ENCODE measurements at places on chromosomes 2 and 18.
A peak's percentile ranks its signal among the peaks of the same experiment; 100 is the strongest.

DNA sequence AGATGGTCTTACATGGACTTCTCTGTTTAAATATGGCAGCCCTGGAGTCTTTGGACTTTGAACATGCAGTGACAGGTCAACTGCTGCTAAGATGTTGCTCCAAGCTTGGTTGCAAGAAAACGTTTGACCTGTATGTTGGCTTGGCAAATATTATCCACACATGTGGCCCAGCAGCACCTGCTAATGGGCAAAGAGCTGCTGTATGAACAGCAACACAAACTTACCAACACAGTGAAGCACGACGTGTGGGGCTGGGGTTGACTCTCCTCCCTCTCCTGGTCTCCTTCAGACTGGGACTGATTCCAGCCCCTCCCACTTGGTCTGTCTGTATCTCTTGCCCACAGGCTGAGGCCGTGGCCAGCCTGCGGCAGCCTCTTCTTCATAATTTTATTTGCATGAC is 3.8 kb downstream of the KCNE4 start:
- DNase-seq: no peak

- no peak for DNase-seq
Measured at GRCh38 chr2:75949385-75950030, 238.8 kb upstream of the GCFC2 start.

DNA sequence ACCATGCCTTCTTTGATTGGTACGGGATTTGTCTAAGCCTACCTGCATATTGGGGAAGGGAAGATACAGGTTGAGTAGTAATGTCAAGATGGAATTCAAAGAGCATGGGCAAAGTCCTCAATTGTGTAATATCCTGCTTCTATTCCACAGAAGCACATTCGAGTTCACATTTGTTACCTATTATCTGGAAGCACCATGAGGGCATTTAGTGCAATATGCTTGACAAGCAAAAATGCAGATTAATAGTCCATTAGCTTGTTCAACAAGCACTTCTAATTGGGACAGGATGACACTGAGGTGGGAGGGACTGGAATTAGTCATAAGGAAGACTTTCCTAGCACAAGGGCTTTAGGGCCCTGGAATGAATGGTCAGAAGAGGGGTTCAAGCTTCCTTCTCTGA is 40.5 kb downstream of the MYO5B start:
- no peak for DNase-seq

DNA sequence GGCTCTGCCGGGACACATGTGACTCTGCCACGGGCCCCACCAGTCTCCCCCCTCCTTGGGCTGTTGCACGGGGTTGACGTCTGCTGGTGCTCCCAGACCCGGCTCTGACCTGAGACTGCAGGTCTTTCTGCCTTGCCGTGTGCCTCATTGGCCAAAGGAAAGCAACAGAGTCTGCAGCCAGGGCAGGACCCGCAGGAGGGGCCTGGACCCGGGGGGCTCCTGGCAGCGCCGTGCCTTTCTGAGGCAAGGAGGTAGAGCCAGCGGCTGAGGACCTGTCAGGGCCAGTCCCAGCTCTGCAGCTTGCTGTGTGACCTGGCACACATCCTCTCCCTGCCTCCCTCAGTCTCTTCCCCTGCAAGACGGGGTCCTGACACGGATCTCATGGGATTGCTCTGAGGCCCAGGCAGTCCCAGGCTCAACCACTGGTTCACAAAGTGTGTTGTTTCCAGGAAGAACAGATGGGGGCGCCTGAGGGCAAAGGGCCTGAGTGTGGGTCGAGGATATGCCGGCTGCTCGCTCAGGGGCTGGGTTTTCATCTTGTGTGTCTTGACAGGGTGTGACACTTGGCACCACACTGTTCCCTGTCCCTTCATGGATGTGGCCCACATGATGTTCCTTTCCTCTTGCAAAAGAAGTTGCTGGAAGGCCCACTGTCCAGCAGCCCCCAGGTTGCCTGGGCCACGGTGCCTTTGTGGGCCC is 9.0 kb downstream of the CAPN10 start:
- peak; percentile 58 for DNase-seq

- DNase-seq: no peak
Measured at GRCh38 chr2:125224830-125225229, 1199.7 kb downstream of the CNTNAP5 start.

- no peak for DNase-seq
Measured at GRCh38 chr2:184067502-184067901, 530.8 kb upstream of the ZNF804A start.

DNA sequence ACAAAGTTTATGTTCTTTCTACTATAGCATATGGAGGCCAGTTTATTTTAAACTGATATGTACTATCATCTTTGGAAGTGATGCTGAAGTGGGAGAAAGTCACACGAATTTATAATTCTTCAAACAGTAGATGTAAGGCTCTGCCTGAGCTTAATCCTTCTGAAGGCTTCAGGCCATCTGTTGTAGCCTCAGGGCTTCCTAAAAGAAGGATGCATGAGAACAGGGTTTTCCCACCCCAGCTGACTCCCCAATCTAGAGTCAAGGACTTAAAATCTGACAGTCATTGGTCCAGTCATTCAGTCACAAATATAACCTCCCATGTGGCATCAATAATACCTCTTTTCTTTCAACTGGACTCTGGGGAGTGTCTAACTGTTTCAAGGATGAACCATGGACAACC is 330.5 kb downstream of the KCNS3 start:
- DNase-seq: no peak

GRCh38 chr2:37361216-37361815 is 16.9 kb downstream of the QPCT start:
- DNase-seq: no peak

DNA sequence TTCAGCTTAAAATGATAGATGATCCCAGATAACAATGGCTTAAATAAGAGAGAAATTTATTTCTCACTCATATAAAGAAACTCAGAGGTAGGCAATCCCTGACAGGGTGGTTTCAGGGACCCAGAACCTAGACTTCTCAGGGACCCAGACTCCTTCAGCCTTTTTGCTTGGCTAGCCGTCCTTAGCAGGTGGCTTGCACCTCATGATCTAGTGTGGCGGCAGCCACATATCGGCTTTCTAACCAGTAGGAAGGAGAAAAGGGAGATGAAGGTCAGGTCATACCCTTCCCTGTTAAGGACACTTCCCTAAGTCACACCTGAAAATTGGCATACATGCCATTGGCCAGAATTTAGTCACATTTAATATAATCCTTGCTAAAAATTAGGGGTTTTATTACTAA is 18.4 kb downstream of the VSNL1 start:
- DNase-seq: no peak

DNA sequence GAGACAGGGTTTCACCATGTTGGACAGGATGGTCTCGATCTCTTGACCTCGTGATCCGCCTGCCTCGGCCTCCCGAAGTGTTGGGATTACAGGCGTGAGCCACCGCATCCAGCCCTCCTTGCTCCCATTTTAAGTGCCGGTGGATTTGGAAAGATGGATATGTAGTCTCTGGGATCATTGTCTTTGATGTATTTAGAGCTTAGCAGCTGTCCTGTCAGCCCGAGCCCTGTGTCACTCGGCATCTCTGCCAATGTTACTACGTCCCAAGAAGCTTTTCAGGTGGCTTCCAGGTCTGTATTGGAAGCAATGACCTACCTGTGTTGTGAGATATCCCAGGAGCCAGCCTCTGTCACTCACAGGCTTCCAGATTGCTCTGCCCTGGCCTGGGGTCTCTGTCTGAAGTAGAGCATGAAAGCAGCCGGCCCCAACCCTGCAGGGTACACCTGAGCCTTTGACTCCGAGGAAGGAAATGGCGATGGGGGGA is 35.3 kb downstream of the MAP4K4 start:
- DNase-seq: no peak

GRCh38 chr2:14094592-14094991 is 537.9 kb upstream of the LRATD1 start:
- DNase-seq: no peak

DNA sequence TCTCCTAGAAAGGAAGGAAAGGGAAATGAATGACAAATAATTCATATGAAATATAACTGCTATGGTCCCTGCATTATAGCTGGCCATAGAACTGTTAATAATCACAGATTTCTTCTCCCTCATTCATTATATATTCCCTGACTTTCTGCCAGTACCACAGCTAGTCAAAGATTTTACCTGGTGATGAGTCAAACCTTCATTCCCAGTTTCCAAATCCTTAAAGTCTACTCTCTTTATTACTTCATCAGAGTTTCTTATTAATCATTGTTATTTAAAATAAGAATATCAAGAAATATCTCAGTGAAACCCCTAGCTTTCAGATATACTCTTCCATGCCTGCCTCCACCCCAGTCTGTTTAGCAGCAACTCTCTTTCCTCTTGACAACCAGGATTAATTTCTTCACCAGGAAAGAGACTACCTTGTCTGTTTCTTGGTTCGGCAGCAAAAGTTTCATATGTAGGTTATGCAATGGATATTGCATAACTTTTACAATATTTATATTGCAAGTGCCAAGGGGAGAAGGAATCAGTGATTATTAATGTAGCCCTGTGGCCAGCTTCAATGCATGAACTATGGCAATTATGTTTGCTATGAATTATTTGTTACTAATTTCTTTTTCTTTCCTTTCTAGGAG is 533.8 kb downstream of the FBXO15 start:
- DNase-seq: no peak

- DNase-seq: no peak
Measured at GRCh38 chr18:51957001-51957400, 383.0 kb upstream of the DCC start.

Data from activated CD4-positive, alpha-beta T cell treated with anti-CD3 and anti-CD28 coated beads, Interleukin-2, Interleukin-6, amounts not matched to agents 100 ng/mL and 50 ng/mL, durations not matched to agents 16 hours and 8 hours (primary cell).